ENCODE measurements at places on chromosomes 4 and X. TPM values are rescaled to one million over a fixed set of nuclear protein-coding genes. Genes with fewer than 3 reads are reported as not detected.
A peak's percentile ranks its signal among the peaks of the same experiment; 100 is the strongest.

Gene FGFBP2
- total RNA-seq = not detected

Gene DMD
- total RNA-seq = 7.5 TPM

Gene MAGEH1
- total RNA-seq = 84.1 TPM

Gene ARHGAP24
- total RNA-seq = 0.46 TPM

Gene CETN2
- 52.0 TPM for total RNA-seq

Gene SMARCA1
- 68.7 TPM for total RNA-seq

Gene CD40LG
- total RNA-seq = not detected

Gene GATA1
- not detected for total RNA-seq

Gene ERCC6L
- total RNA-seq = 1.00 TPM

Gene TSPAN6
- 29.2 TPM for total RNA-seq

Gene NUDT6
- 14.5 TPM for total RNA-seq

Gene CFAP47
- total RNA-seq = 0.54 TPM

Gene GLRA2
- total RNA-seq = 25.9 TPM

Gene TMEM271
- total RNA-seq = not detected

Gene POLN
- 0.81 TPM for total RNA-seq

Gene GABRG1
- 0.19 TPM for total RNA-seq

Gene KCNE5
- not detected for total RNA-seq

Gene MTMR8
- total RNA-seq = 3.9 TPM

Gene FAM47A
- not detected for total RNA-seq

Gene IL1RAPL1
- total RNA-seq = 0.71 TPM

DNA sequence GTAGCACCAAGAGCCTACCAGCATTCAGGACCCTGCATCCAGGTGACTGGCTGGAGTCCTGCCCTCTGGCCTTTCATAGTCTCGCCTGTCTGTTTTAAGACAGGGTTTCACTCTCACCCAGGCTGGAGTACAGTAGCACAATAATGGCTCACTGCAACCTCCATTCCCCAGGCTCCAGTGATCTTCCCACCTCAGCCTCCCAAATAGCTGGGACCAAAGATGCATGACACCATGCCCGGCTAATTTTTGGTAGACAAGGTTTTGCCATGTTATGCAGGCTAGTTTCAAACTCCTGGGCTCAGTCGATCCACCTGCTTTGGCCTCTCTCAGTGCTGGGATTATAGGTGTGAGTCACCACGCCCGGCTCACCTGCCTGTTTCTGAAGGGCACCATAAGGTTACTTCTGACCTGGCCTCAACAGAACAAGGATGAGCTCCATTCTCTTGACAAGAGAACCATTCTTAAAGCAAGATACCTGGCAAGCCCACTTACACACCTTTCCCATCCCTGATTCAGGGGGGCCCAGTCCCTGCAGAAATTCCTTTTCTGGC, 6.7 kb downstream of the RPS4X start:
- no peak for ATAC-seq

- ATAC-seq = no peak
These were observed 60.4 kb downstream of the MCF2 start for GRCh38 chrX:139647597-139647996.

- peak; percentile 29 for ATAC-seq
These were observed 11.3 kb upstream of the CHRNA9 start for GRCh38 chr4:40323866-40324265.

DNA sequence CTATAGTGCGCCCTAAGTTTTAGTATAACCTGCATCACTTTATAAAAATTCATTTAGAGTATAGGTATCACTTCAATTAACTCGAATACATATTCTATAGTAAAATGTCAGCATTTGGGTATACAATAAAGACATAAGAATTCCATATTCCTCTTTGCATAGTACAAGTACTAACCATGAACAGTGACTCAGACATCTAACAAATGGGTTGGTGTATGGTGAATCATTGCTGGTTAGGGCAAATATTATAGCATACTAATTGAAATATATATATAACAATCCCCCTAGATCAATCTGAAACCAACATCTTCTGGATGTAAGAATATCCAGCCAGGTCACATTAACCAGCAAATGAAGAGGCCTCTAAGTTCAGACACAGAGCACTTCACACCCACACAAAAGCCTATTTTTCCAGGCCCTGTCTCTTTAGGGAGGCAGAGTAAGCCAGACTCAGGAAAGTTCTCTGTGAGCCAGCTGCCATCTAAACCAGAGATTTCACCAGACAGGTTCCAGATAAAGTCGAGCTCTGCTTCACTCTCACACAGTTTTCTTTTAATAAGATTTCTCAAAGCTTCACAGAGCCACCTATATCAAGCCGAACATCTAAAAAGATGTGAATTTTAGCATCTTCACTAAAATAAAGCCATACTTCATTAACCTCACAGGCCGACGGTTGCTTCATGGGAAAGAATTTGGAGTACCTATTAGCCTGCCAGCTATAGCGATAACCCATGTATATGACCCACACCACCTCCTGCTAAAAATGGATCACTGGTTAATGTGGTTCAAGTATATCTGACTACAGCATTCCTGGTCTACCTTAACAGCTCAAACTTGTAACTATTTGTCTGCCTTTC, 200.0 kb upstream of the FTHL17 start:
- ATAC-seq = no peak

DNA sequence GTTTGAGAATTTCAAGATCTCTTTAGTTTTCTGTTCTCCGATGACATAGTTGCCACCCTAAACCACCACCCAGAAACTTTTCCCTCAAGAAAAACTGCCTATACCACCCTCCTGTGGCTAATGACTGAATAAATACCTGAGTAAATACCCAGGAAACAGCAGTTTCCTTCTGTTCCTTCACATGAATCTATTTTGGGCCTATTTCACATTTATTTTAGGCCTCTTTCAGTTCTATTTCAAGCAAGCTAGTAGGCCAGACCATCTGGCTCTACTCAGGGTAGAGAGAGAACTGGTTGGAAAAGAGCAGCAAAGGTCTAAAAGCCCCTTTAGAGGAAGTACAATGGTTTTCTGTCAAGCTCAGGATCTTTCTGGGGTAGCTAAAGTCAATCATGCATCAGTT, 23.4 kb downstream of the ARHGEF9 start:
- no peak for ATAC-seq

DNA sequence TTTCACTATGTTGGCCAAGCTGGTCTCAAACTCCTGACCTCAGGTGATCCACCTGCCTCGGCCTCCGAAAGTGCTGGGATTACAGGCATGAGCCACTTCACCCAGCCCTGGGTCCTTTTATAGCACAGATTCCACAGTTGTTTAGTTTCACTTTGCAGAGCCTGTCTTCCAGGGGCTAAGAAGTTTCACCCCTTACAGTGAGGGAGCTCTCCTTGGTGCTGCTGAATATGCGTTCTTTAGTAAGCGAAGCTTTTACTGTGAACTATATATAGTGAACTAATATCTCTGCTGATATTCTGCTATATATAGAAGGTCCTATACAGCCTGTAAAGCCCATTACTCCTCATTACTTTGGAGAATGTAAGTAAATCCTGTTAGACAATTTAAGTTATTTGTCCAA, 4.2 kb downstream of the TCEAL6 start:
- no peak for ATAC-seq

- ATAC-seq = no peak
These were observed 17.6 kb downstream of the SUPT20HL1 start for GRCh38 chrX:24377911-24378468.

- ATAC-seq = no peak
These were observed 2.3 kb downstream of the AMMECR1 start for GRCh38 chrX:110315551-110315950.

GRCh38 chrX:108178143-108178498, 86.5 kb downstream of the ATG4A start:
- no peak for ATAC-seq

GRCh38 chr4:167233685-167234315, 494 bp downstream of the SPOCK3 start:
- peak; percentile 64 for ATAC-seq

- ATAC-seq = no peak
These were observed 37.2 kb downstream of the LRP2BP start for GRCh38 chr4:185358514-185358913.

DNA sequence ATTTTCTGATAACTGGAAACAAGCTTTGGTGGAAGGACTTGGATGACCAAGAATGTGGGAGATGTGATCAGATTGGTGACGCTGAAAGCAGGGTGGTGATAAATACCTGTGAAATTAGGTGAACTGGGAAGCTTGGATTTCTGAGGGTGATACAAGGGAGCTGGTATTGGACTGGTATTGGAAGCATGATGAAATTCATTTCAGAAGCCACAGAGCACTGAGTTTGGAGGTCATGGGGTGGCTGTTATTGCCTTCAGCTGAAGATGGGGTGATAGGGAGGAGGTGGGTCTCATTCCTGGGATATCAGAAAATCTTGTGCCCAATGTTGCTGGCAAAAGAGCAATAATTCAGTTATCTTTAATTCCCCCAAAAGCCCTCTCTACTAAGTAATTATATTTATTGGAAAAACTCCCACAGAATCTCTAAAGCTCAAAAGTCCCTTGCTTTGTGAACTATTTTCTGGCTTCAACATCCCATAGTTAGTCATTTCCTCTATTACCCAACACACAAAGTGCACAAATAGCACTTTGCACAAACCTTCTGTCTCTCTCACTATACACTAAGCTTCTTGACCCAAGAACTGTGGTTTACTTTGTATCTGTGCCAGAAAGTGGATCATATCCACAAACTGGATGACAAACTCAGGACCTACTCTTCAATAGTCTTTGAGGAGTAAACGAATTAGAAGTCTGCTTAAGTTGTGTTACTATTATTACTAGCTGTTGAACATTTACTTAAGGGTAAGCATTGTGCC, 23.1 kb upstream of the CAMK2D start:
- ATAC-seq = no peak

DNA sequence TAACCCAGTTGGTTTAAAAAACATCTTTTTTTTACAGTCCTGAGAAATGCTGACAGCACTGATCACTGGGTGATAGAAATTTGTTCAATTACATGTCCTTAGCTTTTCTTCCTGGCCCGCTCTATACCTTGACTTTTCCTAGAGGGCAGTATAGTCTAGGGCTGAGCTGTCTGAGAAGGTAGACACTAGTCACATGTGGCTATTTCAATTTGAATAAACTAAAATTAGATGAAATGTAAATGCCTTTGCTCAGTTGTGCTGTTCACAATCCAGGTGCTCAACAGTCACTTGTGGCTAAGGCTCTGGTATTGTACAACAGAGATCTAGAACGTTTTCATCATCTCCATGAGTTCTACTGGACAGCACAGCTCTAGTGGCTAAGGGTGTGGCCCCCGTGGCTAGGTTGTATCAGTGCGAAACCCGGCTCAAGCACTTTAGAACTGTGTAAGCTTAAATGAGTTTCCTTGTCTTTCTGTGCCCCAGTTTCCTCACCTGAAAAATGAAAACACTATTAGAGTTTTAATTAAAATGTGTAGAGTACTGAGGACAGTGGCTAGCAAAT, 111.6 kb upstream of the WDR17 start:
- ATAC-seq = no peak

DNA sequence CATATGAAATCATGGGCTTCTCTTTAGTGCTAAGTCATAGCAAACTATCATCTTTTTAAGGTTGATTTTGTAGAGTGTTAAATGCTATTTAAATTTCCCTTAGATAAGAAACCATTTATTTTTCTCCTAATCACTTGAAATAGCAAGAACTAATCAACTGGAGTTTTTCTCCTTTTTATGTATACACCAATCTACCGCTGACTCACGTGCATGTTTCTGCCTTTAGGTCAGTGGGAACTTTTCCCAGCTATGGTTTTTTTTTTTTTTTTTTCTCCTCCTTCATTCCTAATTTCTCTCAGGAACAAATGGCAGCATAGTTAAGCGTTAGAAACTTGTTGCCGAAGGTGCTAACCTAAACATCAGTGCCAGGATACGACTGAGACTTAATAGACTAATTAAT, 176.4 kb downstream of the BMPR1B start:
- no peak for ATAC-seq

- peak; percentile 82 for ATAC-seq
These were observed 41.2 kb upstream of the RASGEF1B start for GRCh38 chr4:81512757-81513501.

- no peak for ATAC-seq
These were observed 232.5 kb upstream of the NDST3 start for GRCh38 chr4:117801756-117802155.

DNA sequence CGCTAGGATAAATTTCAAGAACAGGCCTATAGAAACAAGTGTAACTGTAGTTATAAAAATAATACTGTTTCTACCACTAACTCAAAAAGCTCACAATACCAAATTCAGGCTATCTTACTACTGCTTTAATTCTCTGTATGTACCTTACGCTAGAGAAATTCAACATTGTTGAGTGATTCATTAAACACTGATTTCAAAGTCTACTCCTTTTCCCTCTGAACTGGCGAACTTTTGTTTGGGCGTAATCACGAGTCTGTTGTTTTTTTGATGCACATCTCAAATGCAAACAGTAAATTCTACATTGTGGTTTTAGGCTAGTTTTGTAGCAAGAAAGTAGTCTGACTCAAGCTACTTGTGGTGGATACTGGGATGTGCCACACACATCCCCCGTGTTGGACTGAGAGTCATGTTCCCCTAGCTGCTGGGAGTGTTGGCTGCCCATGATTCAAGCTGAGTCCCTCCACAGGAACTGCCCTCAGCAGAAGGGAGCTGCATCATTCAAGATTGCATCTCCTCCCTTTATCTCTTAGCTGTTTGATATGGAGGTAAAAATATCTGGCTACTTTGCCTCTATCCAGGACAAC, 406.1 kb downstream of the RAPGEF2 start:
- ATAC-seq = peak; percentile 56

GRCh38 chr4:6227412-6228157, 27.2 kb upstream of the JAKMIP1 start:
- no peak for ATAC-seq

DNA sequence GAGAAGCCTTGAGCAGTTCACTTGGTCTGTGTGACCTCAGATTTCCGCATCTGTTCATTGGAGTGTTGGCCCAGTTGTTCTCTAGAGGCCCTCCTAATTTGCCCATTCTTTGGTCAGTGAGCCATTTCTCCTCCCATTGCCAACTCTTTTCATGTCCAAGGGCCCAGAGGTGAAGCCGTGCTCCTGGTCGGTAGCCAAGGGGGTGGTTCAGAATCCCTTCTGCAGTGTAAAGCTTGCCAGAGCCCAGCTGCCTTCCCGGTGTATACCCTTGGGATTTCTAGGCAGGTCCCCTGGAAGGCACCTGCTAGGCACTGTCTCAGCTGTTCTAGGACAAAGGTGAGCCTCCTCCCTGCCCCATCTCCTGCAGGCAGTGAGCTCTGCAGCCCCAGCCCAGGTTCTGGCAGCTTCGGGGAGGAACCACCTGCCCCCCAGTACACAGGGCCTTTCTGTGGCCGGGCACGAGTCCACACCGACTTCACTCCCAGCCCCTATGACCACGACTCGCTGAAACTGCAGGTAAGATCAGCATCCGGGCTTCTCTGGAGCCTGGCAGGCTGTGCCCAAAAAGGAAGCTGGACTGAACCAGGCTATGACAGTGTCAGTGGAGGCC, 12.3 kb downstream of the SASH3 start:
- no peak for ATAC-seq

- peak; percentile 38 for ATAC-seq
These were observed 230.6 kb downstream of the NSUN7 start for GRCh38 chr4:40980318-40980883.
